ENCODE measurements at places on chromosomes 4 and X.

DNA sequence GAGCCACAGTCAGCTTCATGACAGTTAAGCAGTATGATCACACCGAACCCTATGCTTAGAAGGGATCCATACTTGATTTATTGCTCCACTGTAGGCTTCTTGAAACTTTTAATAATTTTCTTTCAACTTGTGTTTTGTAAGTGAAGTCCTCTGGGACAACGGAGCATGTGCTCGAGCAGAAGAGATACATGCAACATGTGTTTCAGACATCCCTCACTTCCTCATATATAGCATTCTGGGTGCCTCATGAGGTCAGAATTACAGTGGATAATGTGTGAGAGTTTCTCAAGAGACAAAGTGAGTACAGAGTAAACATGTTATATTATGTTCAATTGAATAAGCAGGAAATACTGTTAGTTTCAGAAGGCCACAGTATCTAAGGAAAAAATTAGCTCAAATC lies 893.2 kb downstream of the FAT4 start:
- no peak for DNase-seq

GRCh38 chr4:95289028-95289634 lies 259.6 kb downstream of the UNC5C start:
- no peak for DNase-seq

DNA sequence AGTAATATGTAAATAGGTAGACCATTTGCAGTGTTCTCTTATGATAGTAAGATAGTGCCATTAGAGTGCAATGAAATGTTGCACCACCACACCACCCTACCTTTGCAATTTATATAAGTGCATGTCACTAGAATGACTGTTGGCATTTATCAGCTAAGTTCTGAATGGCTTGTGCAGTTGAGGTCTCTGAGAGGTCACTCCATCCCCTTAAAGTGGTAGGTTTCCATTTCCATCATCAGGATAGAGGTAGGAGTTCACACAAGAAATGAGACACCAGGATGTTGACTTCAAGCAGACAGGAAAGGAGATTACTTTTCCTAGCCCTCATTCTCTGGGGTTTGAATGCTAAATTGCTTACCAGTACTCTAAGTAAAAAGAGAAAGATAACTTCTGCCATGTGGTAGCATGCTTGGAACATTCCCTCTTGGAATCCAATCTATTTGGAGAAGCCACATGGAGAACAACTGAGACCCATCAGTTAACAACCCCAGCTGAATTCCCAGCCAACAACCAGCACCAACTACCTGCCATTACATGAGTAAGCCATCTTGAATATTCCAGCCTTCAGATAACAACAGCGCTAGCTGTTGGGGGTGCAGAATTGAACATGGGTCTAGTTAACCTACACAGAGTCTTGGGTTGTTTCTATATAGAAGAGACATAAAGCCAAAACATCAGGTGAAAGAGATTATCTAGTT lies 6.7 kb upstream of the LRBA start:
- DNase-seq = no peak

DNA sequence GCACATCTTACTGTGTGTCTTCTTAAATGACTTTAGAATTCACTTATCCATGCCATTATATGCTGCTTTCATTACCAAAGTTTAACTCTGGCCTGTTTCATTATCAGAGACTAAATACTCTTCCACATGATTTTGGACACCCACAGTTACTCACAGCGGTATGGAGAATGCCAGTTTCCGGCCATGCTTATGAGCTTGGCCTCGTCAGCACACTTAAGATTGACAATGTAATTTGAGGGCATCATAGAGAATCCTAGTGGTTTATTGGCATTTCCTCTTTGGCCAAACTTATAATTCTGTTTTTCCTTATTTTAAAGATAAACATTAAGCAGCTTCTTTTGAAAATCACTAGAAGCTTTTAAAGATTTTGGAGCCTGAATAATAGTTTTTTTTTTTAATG lies 104.5 kb downstream of the IRF2 start:
- no peak for DNase-seq

- no peak for DNase-seq
Measured at GRCh38 chrX:10167573-10167972, 10.8 kb downstream of the CLCN4 start.

DNA sequence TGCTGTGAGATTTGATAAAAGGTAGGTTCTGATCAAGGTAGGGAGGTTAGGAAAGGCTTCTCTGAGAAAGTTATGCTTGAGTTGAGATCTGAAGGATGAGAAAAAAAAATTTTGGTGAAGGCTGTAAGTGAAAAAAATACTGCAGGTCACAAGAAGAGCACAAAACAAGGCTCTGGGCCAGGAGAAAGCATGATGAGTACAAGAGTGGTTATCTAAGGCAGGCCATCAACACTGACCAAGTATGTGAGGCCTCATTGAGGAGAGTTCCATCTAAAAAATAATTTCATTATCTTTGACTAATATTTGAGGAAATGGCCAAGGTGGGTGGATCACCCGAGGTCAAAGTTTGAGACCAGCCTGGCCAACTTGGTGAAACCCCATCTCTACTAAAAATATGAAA lies 71.6 kb upstream of the SLC4A4 start:
- no peak for DNase-seq

DNA sequence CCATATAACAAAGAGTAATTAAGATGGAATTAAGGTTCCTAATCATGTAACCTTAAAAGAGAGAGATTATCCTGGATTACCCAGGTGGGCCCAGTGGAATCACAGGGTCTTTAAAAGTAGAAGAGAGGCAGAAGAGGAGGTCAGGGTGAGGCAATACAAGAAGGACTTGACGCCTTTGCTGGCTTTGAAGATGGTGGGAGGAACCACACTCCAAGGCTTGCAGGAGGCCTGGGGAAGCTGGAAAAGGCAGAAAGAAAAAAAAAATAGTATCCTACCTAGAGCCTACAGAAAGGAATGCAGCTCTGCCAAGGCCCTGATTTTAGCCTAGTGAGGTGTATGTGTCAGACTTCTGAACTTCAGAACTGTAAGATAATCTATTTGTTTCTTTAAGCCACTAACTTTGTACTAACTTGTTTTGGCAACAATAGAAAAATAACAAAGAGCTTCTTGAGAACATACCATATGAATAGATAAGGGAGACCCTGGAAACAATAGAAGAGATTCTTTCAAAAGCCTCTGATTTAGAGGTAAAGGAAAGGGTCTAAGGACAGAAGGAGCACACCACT lies 229.9 kb upstream of the TTC29 start:
- no peak for DNase-seq

DNA sequence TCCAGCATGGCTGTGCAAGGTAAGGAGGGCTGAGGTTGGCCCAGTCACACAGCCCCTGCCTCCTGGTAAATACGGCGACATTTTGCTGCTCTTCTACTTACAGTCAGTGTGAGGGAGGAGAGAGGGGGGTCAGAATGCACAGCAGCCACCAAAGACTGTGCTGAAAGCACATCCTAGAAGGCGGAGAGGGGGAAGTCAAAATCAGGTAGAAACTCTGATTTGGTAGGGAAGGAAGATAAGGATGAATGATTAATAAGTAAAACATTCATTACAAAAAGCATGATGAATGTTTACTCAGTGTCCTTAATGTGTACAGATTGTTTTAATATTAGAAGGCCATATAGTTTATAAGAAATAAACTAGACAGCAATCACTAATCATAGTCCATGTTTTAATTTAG lies 57.5 kb downstream of the ADD1 start:
- no peak for DNase-seq

DNA sequence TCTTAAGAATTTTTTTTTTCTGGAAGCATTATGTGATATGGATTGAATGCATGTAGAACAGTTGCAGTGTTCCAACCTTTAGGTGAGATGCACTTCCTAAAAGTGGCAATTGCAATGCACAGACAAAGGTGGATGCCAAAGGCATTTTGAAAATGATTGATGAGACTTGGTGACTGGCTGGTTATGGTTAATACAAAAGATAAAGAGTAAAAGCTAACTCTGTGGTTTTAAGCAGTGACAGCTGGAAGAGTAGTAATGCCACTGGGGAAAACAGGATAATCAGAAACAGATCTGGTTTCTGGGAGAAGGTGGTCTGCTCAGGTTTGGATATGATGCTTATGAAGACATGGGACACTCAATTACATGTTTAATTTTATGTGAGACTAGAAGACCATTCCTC lies 345.6 kb downstream of the RPA4 start:
- no peak for DNase-seq

GRCh38 chr4:89653012-89653411 lies 183.9 kb downstream of the SNCA start:
- DNase-seq = no peak

- DNase-seq = peak; percentile 24
Measured at GRCh38 chr4:40848940-40849339, 99.2 kb downstream of the NSUN7 start.

DNA sequence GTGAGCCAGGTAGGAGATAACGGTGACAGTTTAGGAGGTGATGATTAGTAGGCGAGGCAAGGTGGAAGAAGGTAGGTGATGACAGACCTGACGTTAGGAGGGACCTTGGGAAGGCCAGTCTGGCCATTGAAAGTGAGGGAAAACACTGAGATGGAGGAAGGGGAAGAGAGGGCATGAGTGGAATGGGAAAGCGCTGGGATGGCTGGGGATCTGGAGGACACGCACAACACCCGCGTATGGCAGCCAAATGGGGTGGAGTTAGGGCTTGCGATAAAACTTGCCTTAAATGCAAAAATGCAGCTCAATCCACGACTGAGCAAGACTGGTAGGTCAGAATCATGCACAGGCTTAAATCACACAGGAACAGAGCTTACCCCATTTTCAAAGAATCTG lies 605 bp upstream of the CDKL2 start:
- DNase-seq = no peak

GRCh38 chrX:107579956-107580355 lies 48.4 kb upstream of the PRPS1 start:
- DNase-seq = peak; percentile 41

GRCh38 chrX:77597090-77597489 lies 149.9 kb downstream of the FGF16 start:
- peak; percentile 30 for DNase-seq

DNA sequence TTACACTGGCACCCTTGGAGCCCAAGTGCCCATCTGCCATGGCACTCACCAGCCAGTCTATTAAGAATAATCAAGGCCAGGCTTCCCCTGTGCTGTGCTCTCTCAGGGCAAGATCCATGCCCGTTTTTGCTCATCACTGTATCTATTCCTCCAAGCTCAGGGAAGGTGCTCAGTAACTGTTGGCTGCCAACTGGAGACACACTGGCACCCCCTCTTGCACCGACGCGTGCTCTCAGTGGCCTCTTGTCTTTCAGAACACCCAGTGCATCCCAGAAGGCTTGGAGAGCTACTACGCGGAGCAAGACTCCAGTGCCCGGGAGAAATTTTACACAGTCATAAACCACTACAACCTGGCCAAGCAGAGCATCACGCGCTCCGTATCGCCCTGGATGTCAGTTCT lies 30.1 kb downstream of the NSG1 start:
- DNase-seq = no peak

DNA sequence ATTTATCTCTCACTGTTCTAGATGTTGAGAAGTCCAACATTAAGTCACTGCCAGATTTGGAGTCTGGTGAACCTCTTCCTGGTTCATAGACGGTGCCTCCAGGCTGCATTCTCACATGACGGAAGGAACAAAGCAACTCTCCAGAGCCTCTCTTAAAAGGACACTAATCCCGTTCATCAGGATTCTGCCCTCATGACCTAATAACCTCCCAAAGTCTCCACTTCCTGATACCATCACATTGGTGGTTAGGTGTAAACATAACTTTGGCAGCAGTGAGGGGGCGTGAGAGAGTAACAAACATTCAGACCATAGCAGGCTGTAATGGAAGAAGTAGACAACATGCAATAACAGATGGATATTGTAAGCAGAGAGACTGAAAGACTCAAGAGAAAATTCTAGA lies 388.6 kb downstream of the PDHA2 start:
- no peak for DNase-seq

GRCh38 chr4:139167774-139168444 lies 9.1 kb downstream of the ELF2 start:
- DNase-seq = peak; percentile 43

GRCh38 chrX:68462653-68463052 lies 29.4 kb upstream of the OPHN1 start:
- peak; percentile 57 for DNase-seq

- no peak for DNase-seq
Measured at GRCh38 chr4:6132716-6133115, 67.6 kb downstream of the JAKMIP1 start.
